ENCODE measurements at places on chromosomes 1 and 21.

DNA sequence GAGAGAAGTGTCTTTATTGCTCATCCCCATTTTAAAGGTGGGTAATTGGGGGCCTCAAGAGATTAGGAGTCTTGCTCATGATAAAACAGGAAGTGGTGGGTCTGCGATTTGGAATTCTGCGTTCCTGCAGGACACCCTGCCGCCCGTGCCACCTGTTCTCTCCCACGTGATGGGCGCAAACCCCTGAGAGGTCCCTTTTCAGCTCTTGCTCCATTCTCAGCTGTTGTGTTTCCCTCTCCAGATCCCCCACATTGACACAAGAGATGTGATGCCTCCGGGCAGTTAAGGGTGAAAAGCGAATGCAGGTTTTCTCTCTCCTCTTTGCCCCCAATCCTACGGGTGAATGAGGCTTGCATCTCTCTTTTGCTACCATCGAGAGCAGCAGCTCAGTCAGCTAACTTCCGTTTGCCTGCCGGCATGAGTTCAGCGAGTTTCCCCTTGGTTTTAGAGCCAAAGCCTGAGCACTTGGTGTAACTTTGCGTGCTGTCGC, 57.5 kb downstream of the KIF26B start:
- DNase-seq, result no peak

DNA sequence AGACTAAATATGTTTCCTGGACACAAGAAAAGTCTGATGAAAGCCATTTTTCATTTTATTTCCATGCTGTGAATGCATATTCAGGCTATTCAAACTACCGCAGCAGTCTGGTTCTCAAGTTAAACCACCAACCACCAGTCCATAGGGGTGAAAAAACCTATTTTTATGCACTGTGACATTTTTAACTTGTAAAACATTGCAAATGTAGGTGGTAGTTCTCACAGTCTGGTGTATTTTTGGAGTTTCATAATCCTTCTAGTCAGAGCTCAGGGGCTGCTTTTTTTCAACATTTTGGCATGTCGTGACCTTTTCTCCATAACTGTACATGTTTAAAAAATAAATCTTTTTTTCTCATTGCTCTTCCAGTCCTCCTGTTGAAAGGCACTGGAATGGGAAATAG, 907.6 kb upstream of the ADGRL2 start:
- no peak for DNase-seq

DNA sequence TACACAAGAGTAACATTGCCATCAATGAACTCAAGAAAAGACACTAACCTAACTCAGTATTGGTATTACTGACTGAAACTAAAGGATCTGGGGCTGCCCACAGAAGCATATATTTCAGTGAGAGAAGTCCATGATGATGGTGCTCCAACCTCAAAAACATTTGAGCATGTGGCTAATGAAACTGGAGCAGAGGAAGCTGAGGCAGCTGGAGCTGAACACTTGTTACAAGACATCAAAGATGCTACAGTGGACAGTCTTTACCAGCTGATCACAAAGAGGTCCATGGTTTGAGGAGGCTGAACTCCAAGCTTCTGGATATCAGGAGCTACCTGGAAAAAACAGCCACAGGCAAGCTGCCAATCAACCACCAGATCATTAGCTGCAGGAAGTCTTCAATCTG, 42.2 kb upstream of the TTC39A start:
- no peak for DNase-seq

DNA sequence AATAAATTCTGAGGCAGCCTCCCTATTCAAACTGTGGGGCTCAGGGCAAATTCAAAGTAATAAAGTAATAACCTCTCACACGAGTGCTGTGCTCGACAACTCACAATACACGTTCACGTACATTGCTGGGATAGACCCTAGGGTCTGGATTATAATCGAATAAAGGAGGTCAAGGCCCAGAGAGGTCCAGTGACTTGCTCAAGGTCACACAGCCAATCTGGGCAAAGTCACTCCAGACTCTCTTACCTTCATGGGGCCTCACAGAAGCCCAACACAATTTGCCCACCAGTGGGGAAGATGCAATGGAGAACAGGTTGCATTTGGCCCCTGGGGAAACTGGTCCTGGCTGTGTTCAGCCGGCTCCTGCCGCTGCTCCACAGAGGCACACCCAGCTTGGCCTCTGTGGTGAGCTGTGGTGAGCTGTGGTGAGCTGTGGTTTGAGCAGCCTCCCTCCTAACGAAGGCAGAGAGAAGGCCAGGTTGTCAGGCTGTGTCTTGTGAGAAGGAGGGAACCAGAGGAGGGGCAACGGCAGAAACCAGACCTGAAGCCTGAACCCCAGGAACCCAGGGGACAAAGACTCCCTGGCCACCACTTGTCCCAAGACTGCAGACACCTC, 35.1 kb downstream of the NUAK2 start:
- DNase-seq, result no peak

DNA sequence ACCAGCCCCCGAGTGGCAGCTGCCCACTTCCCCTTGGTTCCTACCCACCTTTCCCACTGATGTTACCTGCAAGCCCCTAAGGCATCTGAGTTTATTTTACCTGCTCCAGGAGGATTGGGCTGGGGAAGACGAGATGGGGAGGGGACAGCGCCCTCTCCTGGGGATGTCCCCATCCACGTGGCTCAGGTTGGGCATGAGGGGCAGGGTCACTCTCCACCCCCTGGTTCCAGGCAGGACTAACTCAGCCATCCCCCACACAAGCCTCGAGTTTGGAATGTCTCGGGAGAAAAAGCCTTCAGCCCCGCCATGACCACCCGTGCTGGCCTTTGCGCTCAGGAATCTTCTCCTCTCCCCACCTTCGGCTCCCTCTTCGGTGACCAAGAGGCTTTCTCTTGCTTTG, 90.0 kb downstream of the ARHGEF10L start:
- no peak for DNase-seq

GRCh38 chr1:195580988-195581387, 1027.3 kb downstream of the KCNT2 start:
- no peak for DNase-seq

- no peak for DNase-seq
Measured at GRCh38 chr1:30275926-30276764, 447.2 kb downstream of the MATN1 start.

- DNase-seq, result no peak
Measured at GRCh38 chr1:90155721-90156487, 161.0 kb downstream of the ZNF326 start.

DNA sequence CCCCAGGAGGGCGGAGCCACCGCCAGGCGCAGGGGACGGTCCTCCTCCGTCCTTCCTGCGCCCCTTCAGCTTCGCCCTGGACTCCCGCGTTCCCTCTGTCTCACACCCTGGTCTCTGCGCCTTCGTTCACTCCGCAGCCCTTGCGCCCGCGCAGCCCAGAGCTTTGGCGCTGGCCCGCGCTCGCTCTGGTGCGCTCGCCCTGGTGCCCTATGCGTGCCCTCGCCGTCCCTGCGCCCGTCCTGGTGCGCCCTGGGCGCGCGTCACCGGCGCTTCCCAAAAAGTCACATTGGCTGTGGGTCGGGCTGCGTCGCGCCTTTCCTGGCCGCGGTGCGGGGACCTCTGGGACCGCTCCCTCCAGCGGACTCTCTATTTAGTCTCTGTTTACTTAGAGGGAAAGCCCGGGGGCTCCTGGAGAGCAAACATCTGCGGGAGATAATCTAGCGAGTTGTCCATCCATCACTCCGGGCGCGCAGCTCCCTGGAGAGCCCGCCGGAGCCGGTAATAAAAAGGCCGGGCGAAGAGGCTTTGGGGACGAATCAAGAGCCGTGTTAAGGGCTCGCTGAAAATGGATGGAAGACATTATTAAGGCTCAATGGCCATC, 178.6 kb downstream of the PRDM16 start:
- no peak for DNase-seq

DNA sequence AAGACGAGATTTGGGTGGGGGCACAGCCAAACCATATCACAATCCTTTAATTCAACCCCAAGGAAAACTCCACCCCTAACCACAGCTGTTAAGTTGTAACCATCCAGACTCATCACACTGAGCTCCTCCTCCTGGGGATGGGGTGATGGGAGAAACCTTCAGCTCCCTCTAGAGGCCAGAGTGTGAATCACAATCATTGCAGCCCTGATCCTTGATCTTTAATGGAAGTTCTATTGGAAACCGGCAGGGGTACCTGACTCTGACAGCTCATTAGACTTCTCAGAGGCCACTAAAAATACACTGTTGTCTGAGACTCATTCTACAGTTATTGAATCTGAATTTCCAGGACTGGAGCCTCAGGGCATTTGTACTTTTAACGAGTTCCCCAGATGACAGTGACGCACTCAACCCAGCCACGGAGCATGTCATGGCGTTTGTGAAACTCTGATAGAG, 127.2 kb downstream of the IGSF21 start:
- peak; percentile 31 for DNase-seq

GRCh38 chr1:60152891-60153290, 79.3 kb upstream of the C1orf87 start:
- DNase-seq, result no peak

DNA sequence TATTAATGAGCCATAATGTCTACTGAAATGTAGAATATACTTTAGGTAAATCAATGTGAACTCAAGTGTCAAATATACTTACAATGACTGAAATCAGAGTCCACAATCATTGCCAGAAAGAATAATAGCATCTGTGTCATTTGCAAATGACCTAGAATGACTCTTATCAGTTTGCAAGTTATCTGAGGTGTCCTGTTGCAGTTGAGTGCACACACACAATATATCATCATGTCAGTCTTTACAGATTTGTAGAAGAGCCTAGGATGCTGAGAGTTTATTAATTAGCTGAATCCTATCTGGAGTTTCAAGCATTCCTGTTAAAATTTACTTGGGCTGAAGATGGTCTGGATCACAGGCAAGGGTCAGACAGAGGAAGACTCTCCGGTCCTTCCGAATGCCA, 324.0 kb upstream of the GREM2 start:
- DNase-seq, result no peak

DNA sequence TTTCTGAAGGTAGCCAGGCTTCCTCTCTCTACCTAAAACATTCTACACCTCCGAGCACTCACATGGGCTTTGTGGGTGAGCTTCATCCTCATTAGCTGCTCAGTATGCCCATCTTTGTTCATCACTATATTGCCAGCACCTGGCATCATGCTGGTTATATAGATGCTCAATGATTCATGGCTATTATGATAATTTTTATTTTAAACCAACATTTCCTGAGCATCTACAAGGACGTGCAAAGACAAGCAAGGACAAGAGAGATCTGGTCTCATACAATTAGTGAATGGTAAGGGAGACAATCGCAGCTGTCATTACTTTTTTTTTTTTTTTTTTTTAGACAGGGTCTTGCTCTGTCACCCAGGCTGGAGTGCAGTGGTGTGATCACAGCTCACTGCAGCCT, 11.3 kb upstream of the QSOX1 start:
- no peak for DNase-seq

DNA sequence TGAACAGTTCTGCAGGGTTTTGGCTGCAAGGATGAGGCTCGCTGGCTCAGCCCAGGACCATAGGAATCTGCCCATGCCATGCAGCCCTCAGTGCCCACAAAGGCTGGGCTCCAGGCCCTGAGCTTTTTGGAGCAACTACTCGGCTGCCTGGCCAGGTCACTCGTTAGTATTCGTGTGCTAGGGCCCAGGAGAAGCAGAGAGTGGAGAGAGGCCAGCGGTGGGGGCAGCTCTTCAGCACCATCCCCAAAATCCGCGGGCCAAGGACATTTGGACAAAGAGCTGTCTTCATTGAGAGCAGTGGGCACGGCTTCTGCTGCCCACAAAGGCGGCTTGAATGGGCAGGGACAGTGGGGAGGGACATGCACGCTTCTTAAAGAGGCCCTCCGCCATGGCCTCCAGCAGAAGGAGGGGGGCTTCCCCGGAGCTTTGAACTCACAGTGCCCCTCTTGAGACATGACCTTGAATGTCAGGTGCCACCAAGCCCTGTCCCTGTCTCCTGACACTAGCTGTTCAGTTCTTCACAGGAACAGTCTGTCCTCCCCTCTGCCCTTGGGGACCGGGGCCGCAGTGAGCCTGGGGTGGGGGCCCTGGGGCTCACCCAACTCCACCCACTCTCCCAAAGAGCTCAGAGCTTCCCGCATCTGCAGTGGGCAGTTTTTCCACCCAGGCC, 106.1 kb upstream of the ARHGEF16 start:
- DNase-seq, result no peak

DNA sequence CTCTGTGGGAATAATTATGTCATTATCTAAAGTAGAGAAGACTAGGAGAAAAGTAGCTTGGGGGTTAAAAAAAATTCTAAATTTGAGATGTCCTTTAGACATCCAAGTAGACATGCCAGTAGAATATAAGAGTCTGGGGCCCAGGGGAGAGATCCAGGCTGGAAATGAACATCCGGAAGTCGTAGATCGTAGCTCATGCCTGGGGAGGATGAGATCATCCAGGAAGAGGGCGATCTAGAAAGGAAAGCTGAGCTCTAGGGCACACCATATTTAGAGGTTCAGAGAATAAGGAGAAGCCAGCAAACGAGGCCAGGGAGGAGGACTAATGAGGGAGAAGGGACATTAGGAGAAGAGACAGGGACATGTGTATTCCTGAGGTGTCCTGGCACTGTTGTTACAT, 12.2 kb downstream of the NGF start:
- no peak for DNase-seq

- DNase-seq, result no peak
Measured at GRCh38 chr1:162632698-162633080, 425 bp downstream of the DDR2 start.

DNA sequence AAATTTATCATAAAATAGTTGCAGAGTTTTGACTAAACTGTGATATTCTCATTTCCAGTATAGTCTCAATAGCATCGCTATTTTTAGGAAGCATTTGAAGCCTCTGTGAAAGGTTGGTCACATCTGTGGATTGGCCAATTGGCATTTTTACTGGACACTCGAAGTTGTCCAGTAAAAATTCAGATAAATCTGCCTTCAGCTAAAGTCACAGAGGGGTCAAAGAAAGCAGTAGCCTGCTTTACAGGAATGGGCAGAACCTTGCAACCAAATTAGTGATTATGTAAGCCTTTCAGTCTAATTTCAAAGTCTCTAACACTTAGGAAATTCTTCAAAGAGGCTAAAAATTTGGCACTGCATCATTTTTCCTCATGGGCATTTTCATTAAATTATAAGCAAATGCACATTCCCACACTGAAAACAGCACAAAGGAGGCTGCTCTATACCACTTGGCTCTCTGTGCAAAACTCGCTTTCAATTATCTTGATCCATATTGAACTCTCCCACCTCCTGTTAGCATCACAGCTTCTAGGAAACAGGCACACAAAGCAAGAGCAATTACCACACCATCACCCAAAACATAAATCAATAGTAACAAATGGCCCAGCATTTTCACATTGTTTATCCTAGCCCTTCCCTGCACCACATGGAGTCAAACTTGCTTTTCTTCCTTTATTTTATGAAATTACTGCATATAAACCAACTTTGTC, 318.5 kb upstream of the DUSP10 start:
- peak; percentile 44 for DNase-seq

DNA sequence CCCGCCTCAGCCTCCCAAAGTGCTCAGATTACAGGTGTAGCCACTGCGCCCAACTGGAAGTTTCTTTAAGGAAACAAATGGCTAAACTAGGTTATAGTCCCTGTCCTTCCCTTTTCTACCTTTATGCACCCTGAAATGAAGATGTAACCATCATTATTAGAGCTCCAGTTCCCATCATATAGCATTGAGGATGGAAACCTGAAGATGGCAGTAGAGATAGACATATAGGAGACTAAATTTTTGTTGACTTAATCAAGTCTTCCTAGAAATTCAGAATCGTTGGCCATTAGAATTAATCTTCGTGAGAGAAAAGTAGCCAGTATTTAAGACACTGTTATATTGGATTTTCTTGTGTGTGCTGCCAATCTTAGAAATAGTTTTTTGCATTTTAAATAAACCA, 1016.3 kb upstream of the NCAM2 start:
- peak; percentile 1 for DNase-seq
